ENCODE measurements at places on chromosomes 3 and 15. TPM values are rescaled to one million over a fixed set of nuclear protein-coding genes. Genes with fewer than 3 reads are reported as not detected.

The KLHL40 gene
- total RNA-seq = not detected

- no peak for DNase-seq
Observed at GRCh38 chr3:43001094-43001553, 22.0 kb downstream of the GASK1A start.

The FGD5 gene
- 17.0 TPM for total RNA-seq

The ADGRG7 gene
- 2.1 TPM for total RNA-seq
